ENCODE measurements at places on chromosomes 1 and 21.
A peak's percentile ranks its signal among the peaks of the same experiment; 100 is the strongest.

DNA sequence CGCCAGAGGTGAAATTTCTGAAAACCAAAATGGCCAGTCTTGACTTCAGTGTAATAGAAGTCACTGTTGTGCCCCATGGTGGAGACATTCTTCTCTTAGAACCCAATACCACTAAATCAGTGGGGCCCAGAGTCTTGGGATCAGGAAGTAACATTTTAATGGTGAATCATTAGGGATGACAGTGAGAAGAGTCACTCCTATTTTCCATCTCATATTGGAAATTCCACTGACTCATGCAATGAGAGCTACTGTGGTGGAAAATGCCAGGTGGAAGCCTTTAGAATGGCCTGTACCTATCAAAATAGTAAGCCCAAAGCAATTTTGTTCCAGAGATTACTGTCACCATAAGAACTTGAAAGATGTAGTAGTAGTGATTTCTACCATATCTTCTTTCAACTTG is 20.6 kb upstream of the PPM1J start:
- peak; percentile 98 for DNase-seq

DNA sequence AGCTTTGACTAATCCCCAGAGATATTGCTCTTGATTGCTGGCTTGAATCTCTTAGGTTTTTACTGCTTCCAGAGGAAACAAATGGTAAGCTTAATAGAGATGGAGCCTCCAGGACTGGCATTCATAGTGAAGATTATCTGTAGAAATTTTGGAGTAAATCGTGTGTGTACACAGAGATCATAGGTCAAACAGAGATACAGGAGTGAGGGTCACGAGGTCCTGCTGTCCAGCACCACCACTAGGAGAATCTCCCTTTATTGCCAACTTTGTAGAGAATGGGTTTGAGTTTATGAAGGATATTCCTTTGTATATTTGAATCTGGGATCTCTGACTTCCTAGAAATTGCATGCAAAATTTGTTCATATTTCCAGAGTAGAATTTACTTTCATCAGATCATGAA is 7.8 kb upstream of the SERBP1 start:
- no peak for DNase-seq

DNA sequence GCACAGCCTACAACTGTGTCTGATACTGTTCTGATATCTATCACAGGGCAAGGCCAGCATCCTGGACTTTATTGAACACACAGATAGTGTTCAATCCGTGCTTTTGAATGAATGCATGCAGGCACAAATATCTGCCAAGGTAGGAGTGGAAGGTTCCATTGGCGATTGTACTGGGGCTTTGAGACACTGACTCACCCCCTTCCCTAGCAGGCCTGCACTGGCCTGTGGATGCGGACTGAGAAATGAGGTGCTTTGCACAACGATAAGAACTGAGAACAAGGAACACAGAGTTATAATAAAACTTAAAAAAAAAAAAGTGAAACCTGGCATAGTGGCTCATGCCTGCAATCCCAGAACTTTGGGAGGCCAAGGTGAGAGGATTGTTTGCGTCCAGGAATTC is 62.4 kb upstream of the NGF start:
- DNase-seq = no peak

- DNase-seq = no peak
Observed at GRCh38 chr1:55610203-55610602, 395.0 kb upstream of the USP24 start.

DNA sequence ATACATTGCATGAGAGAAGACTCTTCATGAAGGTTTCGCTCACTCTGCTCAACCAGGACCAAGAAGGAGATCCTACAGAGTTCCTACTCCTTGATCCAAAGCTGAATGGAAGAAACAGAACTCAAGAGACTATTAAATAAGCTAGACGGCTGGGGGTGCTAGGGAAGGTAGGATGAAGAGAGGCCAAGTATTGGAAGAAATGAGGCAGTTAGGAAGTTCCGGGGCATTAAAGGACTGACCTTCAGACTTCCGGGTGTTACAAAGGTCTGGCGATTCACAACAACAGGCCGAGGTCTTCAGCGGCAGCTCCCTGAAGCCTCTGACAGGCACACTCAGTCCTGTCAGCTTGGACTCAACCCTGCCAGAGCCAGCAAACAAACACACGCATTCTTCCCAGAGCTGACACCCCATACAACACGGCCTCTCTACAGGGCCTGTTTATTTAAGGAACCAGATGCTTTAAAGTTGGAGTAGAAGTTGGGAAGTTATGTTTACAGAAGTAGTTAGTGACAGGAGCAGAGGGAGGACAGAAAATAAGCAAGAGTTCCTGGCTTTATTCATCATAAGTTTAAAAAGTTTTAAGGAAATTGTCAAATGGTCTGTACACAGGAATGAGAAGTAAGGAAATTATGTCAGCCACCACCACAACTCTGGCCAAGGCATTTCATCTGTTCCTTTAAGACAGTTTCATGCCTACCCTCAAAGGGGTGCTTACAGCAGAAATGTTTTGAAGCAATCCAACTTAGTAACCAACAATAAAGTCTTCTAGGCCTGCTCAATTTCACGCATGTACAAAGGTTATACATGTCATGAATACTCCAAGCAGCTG is 4.7 kb downstream of the SORT1 start:
- DNase-seq = peak; percentile 76

DNA sequence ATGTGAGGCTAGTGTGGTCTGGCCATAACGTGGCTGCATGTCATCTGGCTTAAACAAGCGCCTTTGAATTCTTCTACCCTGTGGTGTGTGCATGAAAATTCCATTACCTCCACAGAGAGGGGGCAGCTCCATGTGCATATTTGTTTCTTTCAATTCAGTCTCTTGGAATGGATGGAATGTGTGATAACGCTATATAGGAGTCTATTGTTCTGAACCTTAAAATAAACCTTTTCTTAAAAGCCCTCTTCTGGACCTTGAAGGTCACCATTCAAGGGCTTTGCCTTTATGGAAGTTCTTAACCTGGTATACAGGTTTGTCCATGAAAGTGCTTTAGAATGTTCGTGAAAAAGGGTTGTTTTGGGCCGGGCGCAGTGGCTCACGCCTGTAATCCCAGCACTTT is 118.2 kb upstream of the ADGRL2 start:
- DNase-seq = peak; percentile 41

- DNase-seq = no peak
Observed at GRCh38 chr1:80075351-80075750, 1068.8 kb upstream of the ADGRL4 start.

All from HCEC 1CT (cell line).